Gastroesophageal sphincter (tissue), 4 donors: ENCODE measurements at places on chromosomes 13 and 19.

- ATAC-seq = no peak
Measured at GRCh38 chr13:98275681-98276171, 98.7 kb upstream of the RNF113B start.

- no peak for ATAC-seq
Measured at GRCh38 chr19:18774782-18775444, 16.2 kb downstream of the COMP start.

DNA sequence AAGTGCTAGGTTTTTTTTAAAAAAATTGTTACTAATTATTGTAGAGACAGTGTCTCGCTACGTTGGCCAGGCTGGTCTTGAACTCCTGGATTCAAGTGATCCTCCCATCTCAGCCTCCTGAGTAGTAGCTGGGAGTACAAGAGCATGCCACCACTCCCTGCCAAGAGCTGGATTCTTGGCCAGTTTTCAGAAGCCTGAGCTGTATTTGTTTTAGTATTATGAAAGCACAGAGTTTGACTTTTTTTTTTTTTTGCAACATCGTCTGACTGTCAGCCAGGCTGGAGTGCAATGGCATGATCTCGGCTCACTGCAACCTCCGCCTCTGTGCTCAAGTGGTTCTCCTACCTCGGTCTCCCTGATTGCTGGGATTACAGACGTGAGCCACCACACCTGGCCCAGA, 7.0 kb downstream of the ARMC6 start:
- peak; percentile 87 for ATAC-seq

GRCh38 chr19:50815439-50815838, 8.1 kb downstream of the KLK1 start:
- no peak for ATAC-seq

DNA sequence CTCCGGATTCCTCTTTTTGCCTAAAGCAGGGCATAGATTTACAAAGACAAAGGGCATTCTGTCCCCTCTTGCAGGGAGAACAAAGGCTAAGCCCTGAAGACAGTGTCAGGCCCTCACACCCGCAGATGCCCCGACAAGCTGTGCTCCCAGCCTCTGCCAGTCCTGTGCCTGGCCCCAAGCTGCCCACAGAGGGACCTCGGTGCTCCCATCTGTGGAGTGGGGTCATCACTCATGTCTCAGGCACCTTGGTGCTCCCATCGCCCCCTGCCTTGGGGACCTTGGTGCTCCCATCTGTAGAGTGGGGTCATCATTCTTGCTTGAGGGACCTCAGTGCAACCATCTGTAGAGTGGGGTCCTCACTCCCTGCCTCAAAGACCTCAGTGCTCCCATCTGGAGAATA, 24.3 kb downstream of the C13orf46 start:
- no peak for ATAC-seq
